ENCODE measurements at places on chromosomes 5 and 9.

- no peak for DNase-seq
Observed at GRCh38 chr5:8633259-8633658, 764.3 kb downstream of the MTRR start.

DNA sequence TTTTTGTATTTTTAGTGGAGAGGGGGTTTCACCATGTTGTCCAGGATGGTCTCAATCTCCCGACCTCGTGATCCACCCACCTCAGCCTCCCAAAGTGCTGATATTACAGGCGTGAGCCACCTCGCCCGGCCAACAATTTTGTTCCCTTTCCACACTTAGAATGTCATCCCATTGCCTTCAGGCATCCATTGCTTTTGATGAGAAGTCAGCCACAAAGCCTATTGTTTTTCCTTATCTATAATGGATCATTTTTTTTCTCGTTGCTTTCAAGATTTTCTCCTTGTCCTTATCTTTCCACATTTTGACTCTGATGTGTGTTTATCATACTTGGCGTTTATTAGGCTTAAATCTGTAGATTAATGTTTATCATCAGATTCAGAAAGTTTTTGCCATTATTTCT lies 64.4 kb downstream of the NR6A1 start:
- no peak for DNase-seq

GRCh38 chr5:141245250-141245717 lies at the start of gene PCDHB15:
Gene PCDHB15, plus strand, starts transcription at chr5:141245395. Its CDS starts 184 bp downstream, at chr5:141245579.
- no peak for DNase-seq

DNA sequence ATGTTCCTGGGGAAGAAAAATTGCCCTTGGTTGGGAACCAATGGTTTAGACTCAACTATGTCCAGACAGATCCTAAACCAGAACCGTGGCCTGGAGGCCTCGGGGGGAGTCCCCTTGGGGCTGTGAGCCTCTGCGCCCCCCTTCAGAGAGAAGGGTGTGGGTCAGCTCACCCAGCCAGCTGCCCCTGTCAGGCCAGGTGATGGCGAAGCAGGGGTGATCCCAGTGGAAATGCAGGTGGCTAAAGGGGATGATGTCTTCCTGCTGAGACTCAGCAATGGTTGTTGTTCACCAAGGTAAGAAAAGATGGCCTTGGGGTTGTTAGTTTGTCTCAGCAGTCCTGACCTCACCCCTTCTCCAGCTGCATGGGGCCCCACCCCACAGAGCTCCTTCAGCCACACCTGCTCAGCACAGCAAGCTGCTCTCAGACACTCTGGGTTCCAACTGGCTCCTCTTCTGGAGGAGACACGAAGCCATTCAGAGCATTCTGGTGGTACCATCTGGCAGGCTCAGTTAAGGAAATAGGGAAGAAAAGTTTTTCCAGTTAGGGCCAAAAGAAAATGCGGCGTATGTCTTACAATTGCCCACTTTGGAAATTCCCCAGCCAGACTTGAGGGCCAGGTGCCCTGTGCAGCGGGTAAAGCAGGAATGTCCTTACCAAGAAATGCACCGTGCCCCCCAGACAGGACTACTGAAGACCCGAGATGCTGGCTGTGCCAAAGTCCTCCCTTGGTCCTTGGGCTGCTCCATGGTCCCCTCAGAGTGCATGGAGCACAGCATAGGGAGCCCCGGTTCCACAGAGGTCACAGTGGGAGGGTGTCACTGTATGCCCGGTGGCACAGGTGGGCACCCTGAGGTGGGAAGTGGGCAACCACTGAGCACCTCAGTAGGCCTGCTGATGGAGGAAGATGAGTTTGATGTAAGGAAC lies 90.2 kb downstream of the NSUN2 start:
- no peak for DNase-seq

DNA sequence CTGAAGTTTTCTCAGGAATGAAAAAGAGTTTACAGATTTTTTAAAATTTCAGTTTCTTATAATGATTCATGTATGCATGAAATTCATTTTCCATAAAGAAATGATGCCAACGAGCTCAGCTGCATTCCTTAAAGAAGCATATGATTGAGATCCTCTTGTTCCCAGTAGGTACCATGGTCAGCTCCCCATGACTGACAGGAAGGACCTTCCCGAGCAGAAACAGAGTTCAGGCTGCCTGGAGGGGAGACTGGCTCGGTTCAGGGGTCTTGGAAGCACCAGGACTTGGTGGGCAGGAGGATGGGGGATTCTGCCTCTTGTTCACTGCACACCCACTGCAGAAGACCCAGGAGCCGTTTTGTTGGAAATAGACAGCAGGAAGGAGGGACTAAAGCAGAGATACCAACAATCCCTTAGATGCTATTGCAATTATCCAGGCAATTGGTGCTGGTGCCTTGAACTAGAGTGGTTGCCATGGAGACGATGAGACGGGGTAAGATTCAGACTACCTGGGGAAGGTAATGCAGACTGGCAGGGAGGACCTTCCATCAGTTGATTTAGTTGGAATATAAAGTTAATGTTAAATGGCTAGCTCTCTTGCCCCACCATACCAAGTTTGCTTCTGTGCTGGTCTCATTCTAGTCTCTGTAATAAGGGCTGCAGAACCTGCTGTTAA lies 447.8 kb downstream of the MTRR start:
- DNase-seq, result no peak

DNA sequence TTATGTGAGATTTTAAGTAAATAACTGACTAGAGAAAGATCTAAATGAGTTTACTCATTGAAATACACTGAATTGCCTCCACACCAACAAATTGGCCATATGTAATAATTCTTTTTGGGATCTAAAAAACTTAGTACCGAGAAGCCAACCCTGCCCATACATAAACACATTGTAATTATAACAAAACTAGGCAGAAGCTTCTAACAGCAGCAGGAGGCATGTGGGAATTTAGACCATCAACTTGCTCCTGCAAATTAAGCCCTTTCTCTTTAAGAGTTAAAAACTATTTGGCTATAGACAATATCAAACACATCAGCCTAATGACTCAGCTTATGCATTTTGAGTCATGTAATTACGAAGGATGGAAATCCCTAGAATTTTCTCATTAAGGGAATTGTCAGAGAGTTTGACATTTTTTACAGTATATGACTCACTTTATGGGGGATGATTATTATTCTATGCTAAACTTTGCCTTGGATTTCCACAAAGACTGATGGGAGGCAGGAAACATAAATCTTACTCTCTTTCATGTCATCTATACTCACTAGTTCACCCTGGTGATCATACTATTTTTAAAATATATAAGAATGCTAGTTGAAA lies 1.0 kb downstream of the IL7R start:
- DNase-seq, result no peak

GRCh38 chr5:69048230-69048629 lies 45.6 kb upstream of the SLC30A5 start:
- no peak for DNase-seq

GRCh38 chr9:75185585-75186170 lies 97.4 kb downstream of the OSTF1 start:
- DNase-seq, result no peak

- no peak for DNase-seq
Observed at GRCh38 chr5:73564018-73564417, 1.4 kb downstream of the ANKRA2 start.

DNA sequence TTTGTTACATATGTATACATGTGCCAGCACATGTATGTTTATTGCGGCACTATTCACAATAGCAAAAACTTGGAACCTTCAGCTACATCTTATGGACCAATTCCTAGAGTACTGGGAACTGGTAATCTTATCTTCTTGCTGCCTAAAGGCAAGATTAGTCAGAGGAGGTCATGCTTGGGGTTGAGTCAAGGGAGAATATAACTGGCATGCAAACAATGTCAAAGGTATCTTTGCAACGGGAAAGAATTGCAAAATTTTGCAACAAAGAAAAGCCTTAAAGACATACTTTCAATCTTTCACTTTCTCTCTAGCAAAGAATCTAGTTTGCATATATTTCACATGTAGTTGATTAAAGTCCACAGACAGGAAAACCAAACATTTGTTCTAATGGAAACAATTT lies 145.2 kb downstream of the EDIL3 start:
- DNase-seq, result no peak

DNA sequence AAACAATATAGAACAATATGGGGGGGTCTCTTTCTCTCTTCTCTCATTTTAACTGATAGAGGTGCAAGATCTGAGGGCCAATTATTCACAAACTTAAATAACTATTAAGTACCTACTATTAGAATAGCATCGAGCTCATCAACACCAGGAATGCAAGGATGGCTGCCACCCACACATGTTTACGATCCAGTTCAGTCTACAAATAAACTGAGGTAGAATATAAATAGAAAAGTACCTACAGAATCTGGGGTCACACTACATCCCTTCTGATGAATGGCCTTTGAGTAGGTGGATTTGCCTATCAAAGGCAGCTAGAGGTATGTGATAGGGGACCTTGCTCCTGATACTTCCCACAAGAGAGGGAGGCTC lies 91.8 kb upstream of the ZNF366 start:
- DNase-seq, result no peak

DNA sequence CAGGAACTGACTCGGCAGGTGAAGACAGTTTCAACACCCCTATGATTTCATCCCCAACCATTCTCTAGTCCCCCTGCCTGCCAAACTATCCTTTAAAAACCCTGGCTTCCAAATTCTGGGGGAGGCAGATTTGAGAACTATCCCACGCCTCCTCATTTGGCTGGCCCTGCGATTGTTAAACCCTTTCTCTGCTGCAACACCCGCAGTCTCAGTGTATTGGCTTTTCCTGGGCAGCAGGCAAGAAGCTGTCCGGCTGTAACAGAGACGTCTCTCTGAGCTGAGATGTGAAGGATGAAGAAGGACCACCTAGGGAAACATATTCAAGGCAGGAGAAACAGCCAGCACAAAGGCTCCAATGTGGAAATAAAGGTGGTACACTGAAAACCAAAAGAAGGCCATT lies 6.6 kb downstream of the ST6GALNAC6 start:
- DNase-seq, result no peak

- DNase-seq, result no peak
Observed at GRCh38 chr9:116901260-116901659, 214.2 kb downstream of the TRIM32 start.

- DNase-seq, result no peak
Observed at GRCh38 chr5:130708754-130709153, 456.3 kb downstream of the HINT1 start.

DNA sequence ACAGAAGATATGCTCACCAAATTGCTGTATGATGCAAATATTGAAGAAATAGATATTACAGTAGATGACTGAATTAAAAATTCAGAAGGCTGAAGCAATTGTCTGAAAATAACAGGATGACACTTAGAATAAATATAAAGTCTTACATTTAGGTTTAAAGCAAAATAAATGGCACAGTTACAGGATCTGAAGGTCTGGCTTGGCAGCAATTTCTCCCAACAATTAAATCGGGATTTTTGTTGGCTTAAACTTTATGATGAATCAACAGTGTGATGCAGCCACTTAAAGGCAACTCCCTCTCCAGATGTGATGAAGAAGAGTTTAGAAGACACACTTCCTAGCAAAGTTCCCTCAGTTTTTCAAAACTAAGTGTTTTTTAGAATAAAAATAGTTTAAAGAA lies 80.5 kb downstream of the NREP start:
- DNase-seq, result no peak

DNA sequence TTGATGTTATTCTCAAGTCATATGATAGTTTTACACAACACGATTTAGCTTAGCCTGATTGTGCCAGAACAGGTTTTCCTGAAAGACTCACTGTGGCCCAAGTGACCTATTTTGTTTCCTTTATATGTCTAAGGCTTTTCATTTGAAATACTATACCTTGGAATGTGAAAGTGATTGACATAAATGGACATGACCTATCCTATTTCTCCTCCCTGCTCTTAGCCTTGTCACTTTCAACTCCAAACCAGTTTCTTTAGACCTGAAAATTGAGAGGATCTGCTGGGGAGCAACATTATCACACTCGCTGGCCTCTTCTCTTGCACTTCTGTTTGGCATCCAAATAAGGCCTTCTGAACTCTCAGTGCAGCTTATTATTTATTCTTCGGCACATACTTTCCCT lies 496.8 kb downstream of the MAT2B start:
- DNase-seq, result no peak

- no peak for DNase-seq
Observed at GRCh38 chr9:135971892-135972291, 10.7 kb upstream of the UBAC1 start.

GRCh38 chr5:83562791-83563557 lies 91.4 kb downstream of the VCAN start:
- DNase-seq, result no peak

DNA sequence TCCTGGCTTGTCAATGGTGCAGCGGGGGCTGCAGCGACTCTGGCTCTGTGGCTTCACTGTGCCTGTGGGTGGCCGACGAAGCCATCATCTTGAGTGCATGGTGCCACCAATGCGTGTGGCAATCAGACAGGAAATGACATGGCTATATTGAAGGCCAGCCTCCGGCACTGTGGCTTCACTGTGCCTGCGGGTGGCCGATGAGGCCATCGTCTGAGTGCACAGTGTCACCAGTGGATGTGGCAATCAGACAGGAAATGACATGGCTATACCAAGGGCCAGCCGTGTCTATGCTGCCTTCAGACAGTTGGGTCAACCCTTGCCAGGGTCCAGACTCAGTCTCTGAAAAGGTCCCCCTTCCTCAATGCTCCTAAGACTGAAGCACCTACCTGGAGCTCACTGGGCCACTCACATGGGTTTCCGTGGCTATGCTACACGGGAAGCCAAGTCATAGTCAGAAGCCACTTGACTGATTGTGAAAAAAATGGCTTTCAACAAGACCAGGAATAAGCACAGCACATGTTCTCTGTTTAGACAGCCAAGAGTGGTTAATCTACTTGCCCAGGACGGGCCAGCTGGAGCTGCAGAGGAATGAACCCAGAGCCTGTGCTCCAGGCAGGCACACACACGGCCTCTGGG lies 67.5 kb upstream of the S1PR3 start:
- no peak for DNase-seq

DNA sequence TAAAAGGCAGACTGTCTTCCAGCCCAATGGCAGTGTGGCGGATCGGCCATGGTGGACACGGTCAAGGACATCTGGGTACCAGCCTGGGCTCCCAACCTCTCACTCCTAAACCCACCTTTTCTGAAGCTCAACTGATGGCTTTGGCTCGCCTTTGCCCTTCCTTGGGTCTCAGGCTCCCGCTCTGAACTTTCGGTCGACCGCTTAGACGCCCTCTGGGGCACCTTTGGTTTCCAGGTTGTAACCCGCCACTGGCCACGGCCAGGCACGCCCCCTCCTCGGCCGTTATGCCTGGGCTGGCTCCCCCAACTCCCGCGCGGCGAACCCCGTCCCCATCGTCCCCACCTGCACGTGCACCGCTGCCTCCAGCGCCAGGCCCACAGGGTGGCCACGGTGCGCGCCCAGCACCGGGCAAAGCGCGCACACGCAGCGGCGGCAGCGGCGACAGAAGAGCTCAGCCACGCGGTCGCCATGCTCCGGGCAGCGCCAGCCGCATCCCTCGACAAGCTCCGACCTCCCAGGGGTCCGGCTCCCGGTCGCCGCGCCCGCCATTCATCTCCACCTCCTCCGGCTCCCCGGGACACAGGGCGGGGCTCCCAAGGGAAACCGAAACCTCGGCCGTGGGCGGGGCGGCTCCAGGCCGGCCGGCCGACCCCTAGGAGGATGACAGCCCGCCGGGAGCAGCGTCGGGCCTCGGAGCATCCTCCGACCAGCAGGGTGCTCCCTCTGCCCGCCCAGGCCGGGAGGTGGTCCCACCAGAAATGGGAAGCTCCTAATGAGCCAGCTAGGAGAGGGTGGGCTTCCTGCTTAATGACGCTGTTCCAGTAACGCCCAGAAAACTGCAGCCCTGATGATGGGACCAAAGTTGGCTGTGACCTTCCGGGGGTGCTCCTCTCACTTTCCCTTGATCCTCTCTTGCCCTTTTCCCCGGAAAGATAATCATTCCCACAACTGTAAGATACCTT lies at the start of gene TRIM14:
Gene TRIM14, minus strand, starts transcription at position 583 of the 962 bp plus-strand sequence. Its CDS starts 34 bp downstream, at position 549.
- no peak for DNase-seq

GRCh38 chr5:39301406-39301805 lies 62.9 kb downstream of the C9 start:
- DNase-seq, result no peak

GRCh38 chr9:116323012-116323411 lies 169.4 kb downstream of the PAPPA start:
- DNase-seq, result no peak

Data from NCI-H187 treated with DMSO at 0.1 percent for 48 hours (cell line).